ENCODE measurements at places on chromosomes 12 and 14.

GRCh38 chr12:12899530-12900380 is 8.4 kb downstream of the GPRC5A start:
- DNase-seq: no peak

DNA sequence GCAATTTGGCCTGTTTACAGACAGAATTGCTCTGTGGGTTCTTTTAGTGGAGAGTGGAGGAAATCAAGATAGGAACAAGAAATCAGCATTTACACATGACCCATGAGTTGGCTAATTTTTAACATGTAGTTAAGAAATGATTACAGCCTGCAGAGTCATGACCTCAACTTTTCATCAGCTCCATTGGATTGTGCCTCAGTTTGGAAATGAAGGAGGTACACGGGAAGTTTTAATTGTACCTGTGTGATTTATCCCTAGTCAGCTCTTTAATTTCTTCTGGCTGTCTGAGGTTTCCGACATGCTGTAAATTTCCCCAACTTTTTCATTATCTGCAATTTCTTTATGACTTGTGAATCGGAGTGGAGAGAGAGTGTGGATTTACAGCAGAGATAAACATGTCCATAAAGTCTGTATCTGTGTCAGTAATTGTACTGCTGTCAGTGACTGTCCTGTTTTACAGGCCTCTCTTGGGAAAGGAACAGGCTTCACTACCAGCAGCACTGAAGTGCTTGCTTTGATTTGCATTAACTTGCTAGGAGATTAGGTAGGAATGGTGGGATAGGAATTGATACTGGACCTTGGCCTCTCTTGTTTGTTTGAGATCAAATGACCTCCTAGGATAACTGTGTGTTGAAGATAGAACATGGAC is 49.2 kb downstream of the LIN52 start:
- no peak for DNase-seq

GRCh38 chr12:67917811-67918210 is 71.4 kb upstream of the IFNG-AS1 start:
- DNase-seq: no peak

GRCh38 chr12:66269757-66270383 is 32.4 kb upstream of the HELB start:
- DNase-seq: peak; percentile 86

GRCh38 chr12:106987846-106988245 is 900 bp upstream of the MTERF2 start:
- DNase-seq: no peak

DNA sequence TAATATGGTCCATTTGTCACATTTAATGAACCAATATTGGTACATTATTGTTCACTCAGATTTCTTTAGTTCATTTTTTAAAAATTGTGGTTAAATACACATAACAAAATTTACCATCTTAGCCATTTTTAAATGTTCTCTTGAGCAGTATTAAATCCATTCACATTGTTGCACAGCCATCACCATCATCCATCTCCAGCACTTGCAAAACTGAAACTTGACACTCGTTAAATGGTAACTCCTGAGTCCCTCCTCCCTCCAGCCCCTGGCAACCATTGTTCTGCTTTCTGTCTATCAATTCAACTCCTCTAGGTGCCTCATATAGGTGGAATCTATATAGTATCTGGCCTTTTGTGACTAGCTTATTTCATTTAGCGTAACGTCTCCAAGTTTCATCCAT is 86.4 kb downstream of the ACACB start:
- DNase-seq: no peak

DNA sequence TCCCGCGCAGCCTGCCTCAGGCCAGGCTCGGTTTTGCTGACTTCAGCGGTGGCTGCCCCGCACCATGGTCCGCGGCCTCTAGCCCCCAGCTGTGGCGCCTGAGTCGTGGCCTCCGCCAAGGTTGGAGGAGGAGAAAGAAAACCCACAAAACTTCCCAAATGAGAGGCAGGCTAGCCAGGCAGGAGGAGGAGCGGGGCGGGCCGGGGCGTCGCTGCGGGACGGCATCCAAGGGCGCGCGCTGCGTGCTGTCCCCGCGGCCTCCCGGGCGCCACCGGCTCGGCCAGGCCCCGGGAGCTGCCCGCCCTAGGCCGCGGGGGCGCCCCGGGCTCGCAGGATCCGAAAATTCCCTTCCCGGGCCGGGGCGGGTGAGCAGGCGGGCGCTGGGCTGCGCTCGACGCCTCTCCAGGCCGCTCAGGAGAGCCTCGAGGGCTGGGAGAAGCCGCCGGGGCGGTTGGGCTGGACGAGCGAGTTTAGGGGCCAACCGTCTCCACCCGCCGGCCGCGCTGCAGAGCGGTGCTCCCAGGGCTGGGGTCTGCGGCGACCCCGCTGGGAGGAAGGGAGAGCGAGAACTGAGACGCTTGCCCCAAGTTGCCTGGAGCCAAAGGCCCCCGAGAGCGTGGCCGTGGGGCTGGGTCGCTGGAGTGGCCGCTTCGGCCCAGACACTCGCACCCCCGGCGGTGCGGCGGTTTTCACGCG is at the start of gene EFS:
Gene EFS (minus strand): TSS at position 137 of the 696 bp plus-strand sequence. CDS start 147 bp downstream, outside the sequence.
- DNase-seq: no peak

DNA sequence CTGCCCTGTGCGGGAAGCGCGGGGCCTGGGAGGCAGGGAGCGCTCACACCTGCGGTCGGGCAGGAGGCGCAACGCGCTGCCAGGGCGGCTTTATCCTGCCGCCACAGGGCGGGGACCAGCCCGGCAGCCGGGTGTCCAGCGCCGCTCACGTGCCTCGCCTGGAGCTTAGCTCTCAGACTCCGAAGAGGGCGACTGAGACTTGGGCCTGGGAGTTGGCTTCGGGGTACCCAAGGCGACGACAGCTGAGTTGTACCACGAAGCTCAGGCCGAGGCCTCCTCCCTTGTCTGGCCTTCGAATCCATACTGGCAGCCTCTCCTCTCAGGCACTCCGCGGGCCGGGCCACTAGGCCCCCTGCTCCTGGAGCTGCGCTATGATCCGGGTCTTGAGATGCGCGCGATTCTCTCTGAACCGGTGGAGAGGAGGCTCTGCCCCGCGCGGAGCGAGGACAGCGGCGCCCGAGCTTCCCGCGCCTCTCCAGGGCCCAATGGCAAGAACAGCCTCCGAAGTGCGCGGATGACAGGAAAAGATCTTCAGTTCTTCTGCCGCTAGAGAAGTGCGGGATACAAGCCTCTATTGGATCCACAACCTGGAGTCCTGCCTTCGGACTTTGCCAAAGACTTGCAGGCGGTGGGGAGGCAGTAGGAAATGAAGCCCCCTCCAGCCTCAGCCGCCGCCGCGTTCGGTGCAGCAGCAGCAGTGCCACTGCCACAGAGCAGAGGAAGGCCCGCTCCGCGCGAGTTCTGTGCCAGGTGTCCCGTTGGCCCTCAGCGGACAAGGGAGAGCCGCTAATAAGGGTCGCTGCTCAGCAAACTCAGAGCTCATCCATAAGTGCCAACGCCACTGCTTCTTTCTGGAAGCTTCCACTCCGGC is 6.8 kb downstream of the SIX1 start:
- DNase-seq: no peak

GRCh38 chr12:112408621-112409020 is 784 bp downstream of the RPL6 start:
- DNase-seq: no peak

- DNase-seq: no peak
These were observed 3.5 kb downstream of the CISTR start for GRCh38 chr12:53748072-53748840.

- DNase-seq: no peak
These were observed 152.3 kb downstream of the DIO2 start for GRCh38 chr14:80059041-80059440.

DNA sequence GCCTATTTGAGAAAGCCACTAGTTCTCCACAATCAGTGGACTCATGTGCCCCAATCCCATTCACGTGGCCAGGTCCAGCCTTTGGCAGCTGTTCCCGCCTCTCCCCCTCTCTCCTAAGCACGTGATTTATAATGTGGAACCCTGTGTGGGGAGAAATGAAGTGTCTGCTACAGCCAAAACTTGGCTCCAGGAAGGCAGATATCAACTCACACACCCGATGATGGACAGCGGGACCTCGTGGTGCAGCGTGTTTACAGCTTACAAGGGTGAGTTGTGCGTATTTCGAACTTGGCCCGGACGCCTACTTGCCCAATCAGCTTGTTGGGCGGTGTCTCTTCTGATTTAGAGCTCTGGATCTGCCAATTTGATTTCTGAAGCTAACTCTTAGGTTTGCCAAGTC is 38.1 kb upstream of the FAM181A start:
- no peak for DNase-seq

GRCh38 chr12:97640826-97641225 is 178.2 kb downstream of the RMST start:
- no peak for DNase-seq

Data from MV-4-11 (cell line).